Breast epithelium (tissue), 4 donors: ENCODE measurements at places on chromosomes 3 and 15. TPM values are rescaled to one million over a fixed set of nuclear protein-coding genes. Genes with fewer than 3 reads are reported as not detected.

The DPPA2 gene
- not detected for total RNA-seq

The ITGB5 gene
- 181 TPM for total RNA-seq

DNA sequence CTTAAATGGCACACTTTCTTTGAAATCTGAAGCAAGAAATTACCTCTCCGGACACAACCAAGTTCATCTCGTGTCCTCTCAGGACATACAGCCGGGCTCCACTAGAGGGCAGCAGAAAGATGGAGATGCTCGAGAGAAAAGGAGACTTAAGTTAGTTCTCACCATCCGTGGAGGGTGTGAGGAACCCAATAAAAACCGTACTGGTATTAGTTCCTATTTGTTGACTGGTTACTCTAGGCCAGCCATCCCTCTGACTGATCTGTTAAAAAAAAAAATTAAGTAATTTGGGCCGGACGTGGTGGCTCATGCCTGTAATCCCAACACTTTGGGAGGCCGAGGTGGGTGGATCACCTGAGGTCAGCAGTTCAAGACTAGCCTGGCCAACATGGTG, 7.9 kb upstream of the CYP11A1 start:
- no peaks in the 10 kb centered on the region for H3K36me3 ChIP-seq
- H3K27ac ChIP-seq, result no peak overlapping the region
- no peaks in the 10 kb centered on the region for H3K4me1 ChIP-seq
- H3K4me3 ChIP-seq, result no peak overlapping the region
- peak; percentile 77 for DNase-seq

DNA sequence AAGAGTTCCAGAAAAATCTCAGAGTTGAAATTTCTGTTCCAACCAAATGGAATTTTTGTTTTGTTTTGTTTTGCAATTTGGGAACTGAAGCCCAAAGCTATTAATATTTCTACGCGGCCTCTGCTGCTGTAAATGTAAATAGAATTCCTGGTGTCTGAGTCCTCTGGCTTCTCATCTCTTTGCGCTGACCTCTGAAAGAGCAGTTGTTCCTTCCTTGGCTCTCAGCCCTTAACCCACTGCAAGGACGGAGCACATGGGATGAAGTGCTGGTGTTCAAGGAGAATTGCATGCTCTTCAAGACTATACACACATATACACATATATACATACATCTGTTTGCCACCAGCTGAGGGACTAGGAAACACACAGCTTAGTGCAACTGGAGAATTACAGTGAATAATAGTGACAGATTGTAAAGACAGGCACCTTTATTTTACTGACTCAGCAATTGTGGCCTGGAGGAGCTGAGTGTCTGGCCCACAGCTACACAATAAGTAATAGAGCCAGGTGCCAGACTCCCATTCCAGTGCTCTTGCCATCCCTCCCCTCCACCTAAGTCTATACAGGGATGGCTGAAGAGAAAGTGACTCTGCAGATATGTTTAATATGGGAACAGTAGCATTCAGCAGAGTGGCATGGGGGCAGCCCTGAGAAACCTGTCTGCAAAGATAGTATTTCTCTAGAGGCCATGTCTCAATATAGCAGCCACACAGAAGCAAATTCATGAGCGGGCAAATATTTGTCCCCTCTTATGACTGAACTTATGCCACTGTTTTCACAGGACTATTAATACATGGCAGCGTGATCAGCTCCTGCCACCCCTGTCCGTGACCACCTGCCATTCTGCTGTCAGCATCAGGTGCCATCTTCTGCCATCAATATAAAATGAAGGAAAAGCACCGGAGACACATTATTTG, 42.3 kb downstream of the NEK10 start:
- no peaks in the 10 kb centered on the region for H3K36me3 ChIP-seq
- H3K27ac ChIP-seq, result peak overlapping the region; percentile 61
- no peaks in the 10 kb centered on the region for H3K27me3 ChIP-seq
- no peak overlapping the region for H3K4me3 ChIP-seq
- DNase-seq, result no peak

The IQCF5 gene
- total RNA-seq, result not detected

- H3K27ac ChIP-seq, result peak overlapping the region; percentile 54
- no peaks in the 10 kb centered on the region for H3K4me1 ChIP-seq
- no peak for DNase-seq
- no peaks in the 10 kb centered on the region for H3K27me3 ChIP-seq
Observed at GRCh38 chr3:152309535-152310307, 41.0 kb downstream of the MBNL1 start.

DNA sequence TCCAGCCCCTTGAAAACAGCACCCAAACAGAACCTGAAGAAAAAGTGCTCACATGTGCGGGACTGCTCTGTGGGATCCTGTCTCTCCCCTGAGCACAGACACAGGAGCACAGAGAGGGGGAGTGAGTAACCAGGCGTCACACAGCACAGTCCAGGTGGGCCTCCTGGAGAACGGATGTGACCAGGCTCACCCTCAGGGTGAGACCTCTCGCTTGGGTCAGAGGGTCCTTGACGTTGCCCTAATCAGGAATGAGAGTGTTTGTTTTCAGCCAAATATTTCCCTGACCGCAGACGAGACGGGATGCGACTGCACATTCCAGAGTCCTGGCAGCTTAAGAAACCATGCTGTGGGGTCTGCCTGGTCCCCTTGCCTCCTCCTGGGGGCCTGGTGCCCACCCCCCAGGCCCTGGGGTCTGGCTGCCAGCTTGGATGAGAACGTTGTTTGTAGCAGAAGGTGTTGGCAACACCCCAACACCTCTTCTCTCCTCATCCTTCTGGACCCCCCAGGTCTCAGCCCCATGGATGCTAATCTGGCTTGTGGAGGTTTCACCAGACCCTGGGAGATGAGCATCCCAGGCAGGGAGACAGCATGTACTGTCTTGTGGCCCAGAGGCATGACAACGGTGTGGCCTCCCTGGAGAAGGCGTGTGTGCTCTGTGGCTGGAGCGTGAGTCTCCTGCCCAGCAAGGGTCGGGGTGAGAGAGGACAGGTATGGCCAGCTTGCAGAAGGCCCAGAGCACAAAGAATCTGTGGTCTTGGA, 42.1 kb upstream of the SLC6A6 start:
- no peaks in the 10 kb centered on the region for H3K4me1 ChIP-seq
- DNase-seq, result no peak
- no peak overlapping the region for H3K27ac ChIP-seq
- H3K36me3 ChIP-seq, result no peaks in the 10 kb centered on the region
- no peak overlapping the region for H3K4me3 ChIP-seq
- no peaks in the 10 kb centered on the region for H3K27me3 ChIP-seq

DNA sequence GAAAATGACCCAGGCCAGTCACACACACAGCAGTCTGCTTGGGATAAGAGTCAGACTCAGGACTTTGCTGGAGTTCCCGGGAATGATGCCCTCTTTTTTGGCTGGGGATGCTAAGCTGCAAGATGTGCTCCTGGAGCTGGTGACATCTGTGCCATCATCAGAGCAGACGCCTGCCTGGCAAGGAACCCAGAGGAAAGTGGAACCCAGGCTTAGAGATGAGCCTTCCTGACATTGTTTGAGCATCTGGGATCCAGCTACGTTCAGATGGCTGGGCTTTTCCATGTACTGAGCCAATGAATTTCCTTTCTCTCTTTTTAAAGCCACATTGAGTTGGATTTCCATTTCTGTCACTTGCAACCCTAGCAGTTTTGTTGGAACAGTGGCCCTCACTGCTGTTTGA, 53.3 kb downstream of the EBLN2 start:
- no peaks in the 10 kb centered on the region for H3K36me3 ChIP-seq
- H3K4me3 ChIP-seq, result no peak overlapping the region
- H3K27me3 ChIP-seq, result no peaks in the 10 kb centered on the region
- DNase-seq, result no peak
- no peaks in the 10 kb centered on the region for H3K4me1 ChIP-seq

DNA sequence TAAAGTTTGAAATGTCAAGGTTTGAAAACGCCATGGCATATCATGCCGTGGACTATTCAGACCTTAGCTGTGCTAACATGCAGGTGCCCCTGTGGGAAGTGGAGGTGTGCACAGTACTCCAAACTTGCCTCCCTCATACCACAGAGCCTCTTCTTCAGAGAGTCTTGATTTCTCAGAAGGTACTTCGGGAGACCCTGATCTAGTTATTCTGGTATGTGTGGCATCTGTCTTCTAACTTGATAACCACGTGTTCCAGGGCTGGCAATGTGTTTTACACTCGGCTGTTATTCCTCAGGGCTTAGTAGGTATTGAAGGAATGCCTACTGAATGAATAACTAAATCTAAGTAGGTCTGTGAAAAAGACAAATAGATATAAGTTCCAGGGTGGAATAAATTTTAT, 309.9 kb downstream of the CLSTN2 start:
- no peak for DNase-seq
- no peak overlapping the region for H3K4me3 ChIP-seq
- no peaks in the 10 kb centered on the region for H3K27me3 ChIP-seq
- H3K27ac ChIP-seq, result no peak overlapping the region
- no peaks in the 10 kb centered on the region for H3K4me1 ChIP-seq

The PPM1L gene
- 136 TPM for total RNA-seq

The SNTN gene
- not detected for total RNA-seq

DNA sequence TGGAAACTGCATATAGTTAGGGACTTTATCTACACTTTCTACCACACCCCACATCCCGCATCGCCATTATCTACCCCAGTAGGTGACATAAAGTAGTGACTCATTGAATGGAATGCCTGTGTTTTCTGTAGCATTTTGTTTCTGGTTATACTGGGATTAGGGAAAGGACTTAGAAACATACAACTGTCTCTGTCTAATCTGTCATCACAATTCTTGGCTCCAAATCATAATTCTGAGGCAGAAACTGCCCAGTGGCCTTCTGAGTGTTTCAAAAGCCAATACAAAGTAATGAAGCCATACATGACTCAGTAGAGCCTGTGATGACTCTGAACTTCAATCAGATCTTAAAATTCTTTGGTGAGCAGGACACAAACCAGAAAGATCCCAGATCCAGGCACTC, 115.7 kb upstream of the CHRM5 start:
- no peak for DNase-seq
- H3K4me3 ChIP-seq, result no peak overlapping the region
- no peak overlapping the region for H3K27ac ChIP-seq

- no peaks in the 10 kb centered on the region for H3K4me1 ChIP-seq
- no peaks in the 10 kb centered on the region for H3K36me3 ChIP-seq
- H3K27me3 ChIP-seq, result peaks cover 3% of the 10 kb centered on the region
- H3K4me3 ChIP-seq, result no peak overlapping the region
Observed at GRCh38 chr3:184211718-184212117, 17.7 kb upstream of the VWA5B2 start.

The STRIT1 gene
- total RNA-seq, result not detected

The KAT2B gene
- total RNA-seq, result 22.6 TPM

GRCh38 chr3:188518416-188518815, 364.5 kb downstream of the LPP start:
- no peaks in the 10 kb centered on the region for H3K27me3 ChIP-seq
- H3K4me1 ChIP-seq, result no peaks in the 10 kb centered on the region
- no peak for DNase-seq
- no peak overlapping the region for H3K4me3 ChIP-seq

DNA sequence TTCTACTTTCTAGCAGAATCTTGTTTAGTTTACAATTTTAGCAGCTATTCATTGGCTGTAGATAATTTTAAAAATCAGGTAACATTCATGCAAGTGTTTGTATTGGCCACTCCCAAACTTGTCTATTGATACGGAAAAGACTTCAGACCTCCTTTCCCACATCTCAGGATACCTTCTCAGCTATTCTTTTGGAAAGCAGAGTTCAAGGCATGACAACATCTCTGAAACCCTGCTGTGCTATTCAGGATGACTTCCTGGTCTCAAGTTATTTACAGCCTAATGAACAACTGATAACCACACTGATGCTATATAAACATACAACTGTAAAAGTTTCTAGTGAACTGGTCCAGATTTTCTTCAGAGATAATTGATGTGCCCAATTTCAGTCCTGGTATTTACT, 55.8 kb downstream of the DZIP3 start:
- H3K4me1 ChIP-seq, result no peaks in the 10 kb centered on the region
- H3K36me3 ChIP-seq, result no peaks in the 10 kb centered on the region
- H3K27ac ChIP-seq, result no peak overlapping the region
- DNase-seq, result no peak
- H3K4me3 ChIP-seq, result no peak overlapping the region

The NLGN1 gene
- 6.9 TPM for total RNA-seq

- DNase-seq, result no peak
- no peak overlapping the region for H3K4me3 ChIP-seq
- H3K36me3 ChIP-seq, result no peaks in the 10 kb centered on the region
- no peaks in the 10 kb centered on the region for H3K27me3 ChIP-seq
Observed at GRCh38 chr15:34055868-34056595, 17.0 kb upstream of the AVEN start.

DNA sequence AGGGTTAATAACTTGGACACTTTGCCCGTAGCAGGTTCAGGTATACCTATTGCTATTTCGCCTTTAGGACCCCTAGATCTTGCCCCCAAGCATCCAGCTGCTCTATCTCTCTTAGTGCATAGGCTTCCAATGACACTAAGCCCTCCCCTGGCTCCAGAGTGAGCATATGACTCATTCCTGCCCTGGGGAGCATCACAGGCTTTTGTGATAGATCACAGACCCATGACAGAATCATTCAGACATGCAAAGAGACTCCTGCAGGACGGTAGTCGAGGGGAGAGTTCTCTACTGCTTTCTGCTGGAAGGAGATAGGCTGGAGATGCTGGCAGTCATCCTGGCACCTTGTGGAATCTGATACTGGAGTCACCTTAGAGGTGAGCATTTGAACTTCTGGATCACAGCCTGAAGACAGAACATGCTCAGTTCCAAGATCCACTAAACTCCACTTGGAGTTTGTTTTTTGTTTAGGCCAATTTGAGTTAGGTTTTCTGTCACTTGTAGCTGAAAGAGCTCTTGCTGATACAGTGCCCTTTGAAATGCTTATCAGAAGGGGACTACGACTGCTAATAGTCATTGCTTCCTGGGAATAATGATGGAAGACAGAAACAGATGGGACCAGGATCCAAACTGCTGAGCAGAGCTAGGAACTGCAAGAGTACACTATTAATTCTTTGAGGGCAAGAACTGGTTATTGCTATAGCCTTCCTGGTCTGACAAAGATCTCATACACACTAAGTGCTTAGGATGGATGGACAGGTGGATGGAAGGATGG, 11.0 kb downstream of the LYSMD2 start:
- no peak overlapping the region for H3K4me3 ChIP-seq
- H3K27me3 ChIP-seq, result no peaks in the 10 kb centered on the region
- H3K4me1 ChIP-seq, result no peaks in the 10 kb centered on the region
- no peaks in the 10 kb centered on the region for H3K36me3 ChIP-seq
- DNase-seq, result no peak

- peaks cover 11% of the 10 kb centered on the region for H3K4me1 ChIP-seq
- H3K4me3 ChIP-seq, result no peak overlapping the region
- no peak overlapping the region for H3K27ac ChIP-seq
Observed at GRCh38 chr3:165194511-165195240, 1.5 kb downstream of the SLITRK3 start.

DNA sequence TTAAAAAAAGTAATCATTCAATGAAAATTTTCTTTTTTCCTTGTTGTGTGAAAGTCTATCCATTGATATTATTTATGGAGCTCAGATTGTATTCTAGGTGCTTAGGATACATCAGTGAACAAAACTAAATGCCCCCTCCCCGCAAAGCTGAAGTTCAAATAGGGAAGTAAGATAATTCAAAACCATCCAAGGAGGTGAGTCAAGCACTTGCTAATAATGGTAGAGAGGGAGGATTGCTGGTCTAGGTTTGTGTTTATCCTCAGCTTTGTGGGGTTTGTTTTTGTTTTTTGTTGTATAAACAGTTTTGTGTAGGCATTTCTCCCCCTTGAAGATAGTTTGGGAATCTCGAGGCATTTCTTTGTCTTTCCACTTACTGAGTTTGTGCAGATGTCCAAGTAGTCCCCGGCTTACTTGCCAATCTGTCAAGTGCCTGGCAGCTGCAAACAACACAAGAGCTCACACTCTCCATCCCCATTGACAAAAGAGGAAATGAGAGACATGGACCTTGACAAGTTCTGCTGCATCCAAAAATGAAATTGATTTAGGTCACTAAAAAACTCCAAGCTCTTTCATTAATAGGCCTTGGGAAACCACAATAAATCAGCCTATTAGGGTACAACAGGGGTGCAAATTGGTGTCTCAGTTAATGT, 575.8 kb upstream of the TBL1XR1 start:
- no peak for DNase-seq
- no peak overlapping the region for H3K27ac ChIP-seq
- no peaks in the 10 kb centered on the region for H3K4me1 ChIP-seq
- no peaks in the 10 kb centered on the region for H3K36me3 ChIP-seq
